ENCODE measurements at places on chromosomes 11 and 22.

DNA sequence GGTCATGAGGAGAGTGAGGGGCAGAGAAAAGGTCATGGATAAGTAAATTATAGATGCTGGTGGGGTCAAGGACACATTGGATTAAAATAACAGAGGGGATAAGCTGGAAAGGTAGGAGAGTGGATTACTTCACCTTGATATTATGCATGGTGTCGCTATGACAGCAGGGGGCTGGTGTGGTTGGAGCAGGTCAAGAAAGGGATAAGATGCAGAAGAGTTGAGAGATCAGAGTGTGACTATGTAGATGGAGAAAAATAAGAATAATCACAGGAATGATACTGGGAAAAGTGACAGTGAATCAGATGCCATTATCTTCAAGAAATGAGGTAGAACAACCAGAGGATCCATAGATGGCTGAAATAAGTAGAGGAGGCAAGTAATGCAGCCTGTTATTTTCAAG, 29.4 kb upstream of the AMOTL1 start:
- no peak for DNase-seq

GRCh38 chr11:10375280-10375971, 70.6 kb downstream of the ADM start:
- DNase-seq, result no peak

DNA sequence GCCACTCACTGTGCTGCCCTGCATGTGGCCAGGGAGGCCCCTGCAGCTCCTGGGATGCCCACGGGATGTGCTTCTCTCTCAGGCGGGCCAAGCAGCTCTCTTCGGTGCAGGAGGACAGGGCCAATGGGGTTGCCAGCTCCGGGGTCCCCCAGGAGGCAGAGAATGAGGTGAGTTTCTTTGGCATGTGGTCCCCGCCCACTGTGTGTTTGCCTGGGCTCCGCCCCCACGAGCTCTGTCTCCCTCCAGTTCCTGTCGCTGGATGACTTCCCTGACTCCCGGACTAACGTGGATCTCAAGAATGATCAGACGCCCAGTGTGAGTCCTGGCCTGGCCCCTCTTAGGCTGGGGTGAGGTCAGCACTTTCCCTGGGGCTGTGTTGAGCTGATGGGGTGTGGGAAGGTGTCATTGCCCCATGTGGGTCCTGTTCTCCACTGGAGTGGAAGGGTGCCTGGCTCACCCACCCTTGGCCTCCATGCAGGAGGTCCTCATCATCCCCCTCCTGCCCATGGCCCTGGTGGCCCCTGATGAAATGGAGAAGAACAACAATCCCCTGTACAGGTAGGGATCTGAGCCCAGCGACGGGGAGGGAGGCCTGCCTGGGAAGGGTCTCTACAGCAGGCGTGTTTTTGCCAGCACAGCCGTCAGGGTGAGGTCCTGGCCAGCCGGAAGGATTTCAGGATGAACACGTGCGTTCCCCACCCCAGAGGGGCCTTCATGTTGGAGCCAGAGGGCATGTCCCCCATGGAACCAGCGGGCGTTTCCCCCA, 7.7 kb downstream of the SCO2 start:
- DNase-seq, result no peak

DNA sequence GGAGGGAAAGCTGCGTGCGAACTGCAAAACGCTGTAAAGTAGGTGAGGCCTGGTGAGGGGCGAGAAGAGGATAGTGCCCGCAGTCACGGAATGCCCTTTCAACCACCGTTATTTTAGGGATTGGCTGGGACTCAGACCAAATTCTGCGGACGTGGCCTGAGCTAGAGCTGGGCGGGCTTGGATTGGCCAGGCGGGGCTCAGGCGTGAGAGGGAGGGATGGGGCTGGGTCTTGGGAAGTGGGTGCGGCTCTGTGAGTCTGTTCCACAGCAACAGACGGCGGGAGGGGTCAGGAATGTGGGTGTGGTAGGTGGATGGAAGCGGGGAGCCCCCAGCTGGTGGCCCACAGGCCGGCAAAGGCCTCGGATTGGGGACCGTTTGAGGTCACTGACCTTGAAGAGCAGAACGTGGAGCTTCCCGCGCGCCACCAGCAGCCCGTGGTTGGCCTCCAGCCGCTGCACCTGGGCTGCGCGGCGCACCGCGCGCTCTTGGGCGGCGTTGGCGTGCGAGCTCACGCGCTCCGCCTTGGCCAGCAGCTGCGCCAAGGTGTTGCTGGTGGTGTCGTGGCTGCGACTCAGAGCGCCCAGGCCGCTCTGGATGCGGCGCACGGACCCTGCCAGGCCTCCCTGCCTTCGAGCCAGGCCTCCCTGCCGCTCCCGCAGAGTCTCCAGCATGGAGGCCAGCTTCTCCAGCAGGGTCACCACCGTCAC, 444 bp downstream of the CAVIN3 start:
- peak; percentile 73 for DNase-seq

DNA sequence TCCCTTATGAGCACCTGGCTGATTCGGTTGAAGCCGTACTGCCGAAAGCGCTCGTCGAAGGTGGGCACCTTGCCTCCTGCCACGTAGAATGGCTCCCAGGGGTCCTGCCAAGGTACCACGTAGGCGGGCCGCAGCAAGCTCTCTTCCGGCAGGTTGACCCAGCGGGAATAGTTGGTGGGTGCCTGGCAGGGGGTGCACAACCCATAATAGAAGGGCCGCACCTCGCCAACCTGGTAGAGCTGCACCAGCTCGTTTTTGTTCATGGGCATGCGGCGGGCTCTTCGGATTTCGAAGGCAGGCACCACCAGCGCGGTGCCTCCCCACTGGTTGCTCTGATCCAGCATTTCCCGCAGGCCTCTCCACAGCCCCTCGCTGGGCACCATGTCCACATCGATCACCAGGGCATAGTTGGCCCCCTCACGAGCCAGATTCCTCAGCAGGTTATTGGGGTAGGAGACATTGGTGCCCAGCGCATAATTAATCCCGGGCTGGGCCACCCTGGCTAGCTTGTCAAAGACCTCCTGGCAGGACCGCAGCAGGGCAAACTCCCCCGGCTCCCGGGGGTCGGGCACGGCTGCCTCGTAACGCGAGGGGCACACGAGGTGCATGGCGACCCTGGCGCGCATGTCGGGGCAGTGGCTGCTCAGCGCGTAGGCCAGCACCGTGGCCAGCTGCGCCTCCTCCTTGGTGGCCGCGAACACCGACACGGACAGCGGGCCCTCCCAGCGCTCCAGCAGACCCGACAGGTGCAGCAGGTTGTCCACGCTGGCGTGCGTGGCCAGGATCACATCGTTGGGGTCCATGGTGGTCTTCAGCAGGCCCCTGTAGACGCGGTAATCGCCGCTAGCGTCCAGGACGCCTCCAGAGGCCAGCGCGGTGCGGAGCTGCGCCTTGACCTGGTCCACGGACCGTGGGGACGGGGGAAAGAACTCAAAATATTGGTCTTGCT, 679 bp downstream of the B4GAT1 start:
- no peak for DNase-seq

GRCh38 chr22:25621986-25622385, 57.5 kb downstream of the GRK3 start:
- DNase-seq, result no peak

- no peak for DNase-seq
Observed at GRCh38 chr11:32529994-32530588, 53.5 kb upstream of the EIF3M start.

DNA sequence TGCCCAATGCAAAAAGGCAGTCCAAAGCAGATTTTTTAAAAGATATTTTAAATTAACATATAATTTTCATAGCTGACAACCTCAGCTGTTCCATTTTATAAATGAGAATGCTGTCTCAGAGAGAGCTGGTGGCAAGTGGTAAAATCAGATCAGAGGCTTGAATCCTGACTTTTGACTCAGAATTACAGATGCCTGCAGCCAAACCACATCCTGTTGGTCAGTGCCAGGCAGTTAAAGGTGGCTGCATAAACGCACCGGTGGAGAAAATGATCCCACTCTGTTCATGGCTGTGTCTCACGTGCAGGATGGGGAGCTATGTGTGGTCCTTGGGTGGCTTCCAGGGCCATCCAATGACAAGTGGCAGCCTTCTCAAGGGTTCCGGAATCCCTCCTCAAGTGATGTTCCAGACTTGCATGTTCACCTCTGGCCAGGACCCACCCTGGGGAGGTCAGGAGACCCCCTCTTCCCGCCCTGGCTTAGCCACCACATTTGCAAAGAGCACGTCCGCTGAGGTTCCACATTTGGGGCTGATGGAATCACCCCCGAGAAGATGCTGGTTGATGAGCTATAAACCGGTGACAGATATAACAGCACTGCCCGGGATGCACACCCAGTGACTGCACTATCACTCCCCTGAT, 155.5 kb downstream of the SHANK2 start:
- no peak for DNase-seq

- no peak for DNase-seq
Observed at GRCh38 chr11:10809373-10810160, 841 bp upstream of the EIF4G2 start.

- no peak for DNase-seq
Observed at GRCh38 chr11:128372977-128373376, 214.4 kb downstream of the ETS1 start.

- no peak for DNase-seq
Observed at GRCh38 chr22:20186183-20186870, 35.5 kb upstream of the CCDC188 start.

DNA sequence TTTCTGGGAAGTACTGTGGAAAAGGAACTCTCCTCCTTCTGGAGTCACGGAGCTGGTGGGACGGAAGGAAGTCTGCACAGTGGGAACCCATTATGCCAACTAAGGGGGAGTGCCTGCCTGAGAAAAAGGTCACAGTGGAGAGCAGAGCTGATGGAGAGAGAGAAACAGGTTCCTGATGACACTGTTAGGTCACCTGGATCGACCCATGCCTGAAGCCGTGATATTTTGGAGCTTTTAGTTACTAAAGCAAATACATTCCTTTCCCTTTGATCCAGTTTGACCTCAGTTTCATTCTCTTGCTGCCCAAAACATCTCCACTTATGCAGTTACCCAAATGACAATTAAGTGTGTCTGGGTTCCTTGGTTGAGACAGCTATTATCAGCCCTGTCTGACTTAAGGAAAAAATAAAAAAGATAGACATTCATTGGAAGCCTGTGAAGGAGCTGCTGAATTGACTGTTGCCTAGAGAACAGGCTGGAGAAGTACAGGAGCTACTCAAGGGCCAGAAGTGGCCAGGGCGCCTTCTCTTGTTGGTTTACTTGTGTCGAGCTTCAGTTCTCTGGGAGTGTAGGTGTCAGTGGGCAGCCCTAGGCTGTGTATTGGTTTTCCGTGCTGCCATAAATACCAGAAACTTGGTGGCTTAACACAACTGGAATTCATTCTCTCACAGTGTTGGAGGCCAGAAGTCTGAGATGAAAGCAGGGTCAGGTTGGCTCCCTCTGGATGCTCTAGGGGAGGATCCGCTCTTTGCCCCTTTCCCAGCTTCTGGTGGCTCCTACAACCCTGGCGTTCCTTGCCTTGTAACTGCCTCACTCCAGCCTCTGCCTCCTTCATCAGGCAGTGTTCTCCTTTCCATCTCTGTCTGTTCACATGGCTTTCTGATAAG, 13.6 kb downstream of the MRGPRD start:
- DNase-seq, result no peak

Data from activated T-cell treated with anti-CD3 and anti-CD28 coated beads, Interleukin-2, amount 50 U/mL, for 48 hours (primary cell).